ENCODE measurements at places on chromosomes 12 and 14. TPM values are rescaled to one million over a fixed set of nuclear protein-coding genes. Genes with fewer than 3 reads are reported as not detected.

The DBX2 gene
- not detected for total RNA-seq

The SERPINA6 gene
- total RNA-seq = not detected

The A2M gene
- total RNA-seq = not detected

The IFI27 gene
- 132 TPM for total RNA-seq

The AMIGO2 gene
- 4.7 TPM for total RNA-seq

The SLC25A47 gene
- not detected for total RNA-seq

The TAS2R8 gene
- not detected for total RNA-seq

The CMTM5 gene
- total RNA-seq = not detected

The FOXM1 gene
- total RNA-seq = 90.6 TPM

The KLRC3 gene
- total RNA-seq = not detected

The WIF1 gene
- total RNA-seq = not detected

The ADAM20 gene
- 0.56 TPM for total RNA-seq

The IL22 gene
- total RNA-seq = 4.1 TPM

The BBOF1 gene
- 1.1 TPM for total RNA-seq

The KITLG gene
- total RNA-seq = not detected

The ANKLE2 gene
- total RNA-seq = 105 TPM

The KRT7 gene
- total RNA-seq = 53.6 TPM

The ACTR10 gene
- total RNA-seq = 42.5 TPM

The HOXC6 gene
- not detected for total RNA-seq

The SETD3 gene
- total RNA-seq = 59.5 TPM

The TMEM132D gene
- not detected for total RNA-seq

The RAB35 gene
- total RNA-seq = 96.6 TPM

The CLEC12A gene
- 1.7 TPM for total RNA-seq

The PIWIL1 gene
- not detected for total RNA-seq

The KCNC2 gene
- not detected for total RNA-seq

The E2F7 gene
- 16.1 TPM for total RNA-seq

The AJUBA gene
- 1.9 TPM for total RNA-seq

The WASHC4 gene
- total RNA-seq = 52.8 TPM

The TMEM52B gene
- not detected for total RNA-seq

The SERPINA3 gene
- not detected for total RNA-seq

The SPTB gene
- not detected for total RNA-seq

The EMP1 gene
- 16.3 TPM for total RNA-seq

The NRIP2 gene
- not detected for total RNA-seq

The POTEM gene
- not detected for total RNA-seq

The AQP2 gene
- total RNA-seq = not detected

The ACVRL1 gene
- total RNA-seq = not detected

The PPP4R4 gene
- total RNA-seq = 0.59 TPM

The GPR135 gene
- total RNA-seq = 1.4 TPM

The SDS gene
- not detected for total RNA-seq

The SPRYD3 gene
- total RNA-seq = 33.9 TPM

The PTPRQ gene
- total RNA-seq = not detected

The FIGNL2 gene
- 0.15 TPM for total RNA-seq

The COCH gene
- total RNA-seq = 0.51 TPM

The KLRD1 gene
- 4.9 TPM for total RNA-seq

The TBC1D30 gene
- total RNA-seq = 0.15 TPM

The MUCL1 gene
- not detected for total RNA-seq

The SNAPC1 gene
- 6.5 TPM for total RNA-seq
